ENCODE measurements at places on chromosomes 16 and 17.
A peak's percentile ranks its signal among the peaks of the same experiment; 100 is the strongest.

- no peak for DNase-seq
These were observed 24.1 kb downstream of the ALOX15B start for GRCh38 chr17:8062807-8063483.

DNA sequence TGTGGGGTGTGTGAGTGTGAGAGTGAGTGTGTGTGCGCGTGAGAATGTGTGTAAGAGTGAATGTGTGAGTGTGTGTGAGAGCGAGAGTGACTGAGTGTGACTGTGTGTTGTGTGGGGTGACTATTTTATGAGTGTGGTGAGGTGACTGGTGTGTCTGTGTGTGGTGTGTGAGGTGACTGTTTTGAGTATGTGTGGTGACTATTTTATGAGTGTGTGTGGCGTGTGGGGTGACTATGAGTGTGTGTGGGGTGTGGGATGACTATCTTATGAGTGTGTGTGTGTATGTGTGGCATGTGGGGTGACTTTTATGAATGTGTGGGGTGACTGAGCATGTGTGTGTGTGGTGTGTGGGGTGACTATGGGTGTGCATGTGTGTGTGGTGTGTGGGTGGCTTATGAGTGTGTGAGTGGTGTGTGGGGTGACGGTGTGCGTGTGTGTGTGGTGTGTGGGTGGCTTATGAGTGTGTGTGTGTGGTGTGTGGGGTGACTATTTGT, 152.9 kb upstream of the PLCG2 start:
- DNase-seq = peak; percentile 54

DNA sequence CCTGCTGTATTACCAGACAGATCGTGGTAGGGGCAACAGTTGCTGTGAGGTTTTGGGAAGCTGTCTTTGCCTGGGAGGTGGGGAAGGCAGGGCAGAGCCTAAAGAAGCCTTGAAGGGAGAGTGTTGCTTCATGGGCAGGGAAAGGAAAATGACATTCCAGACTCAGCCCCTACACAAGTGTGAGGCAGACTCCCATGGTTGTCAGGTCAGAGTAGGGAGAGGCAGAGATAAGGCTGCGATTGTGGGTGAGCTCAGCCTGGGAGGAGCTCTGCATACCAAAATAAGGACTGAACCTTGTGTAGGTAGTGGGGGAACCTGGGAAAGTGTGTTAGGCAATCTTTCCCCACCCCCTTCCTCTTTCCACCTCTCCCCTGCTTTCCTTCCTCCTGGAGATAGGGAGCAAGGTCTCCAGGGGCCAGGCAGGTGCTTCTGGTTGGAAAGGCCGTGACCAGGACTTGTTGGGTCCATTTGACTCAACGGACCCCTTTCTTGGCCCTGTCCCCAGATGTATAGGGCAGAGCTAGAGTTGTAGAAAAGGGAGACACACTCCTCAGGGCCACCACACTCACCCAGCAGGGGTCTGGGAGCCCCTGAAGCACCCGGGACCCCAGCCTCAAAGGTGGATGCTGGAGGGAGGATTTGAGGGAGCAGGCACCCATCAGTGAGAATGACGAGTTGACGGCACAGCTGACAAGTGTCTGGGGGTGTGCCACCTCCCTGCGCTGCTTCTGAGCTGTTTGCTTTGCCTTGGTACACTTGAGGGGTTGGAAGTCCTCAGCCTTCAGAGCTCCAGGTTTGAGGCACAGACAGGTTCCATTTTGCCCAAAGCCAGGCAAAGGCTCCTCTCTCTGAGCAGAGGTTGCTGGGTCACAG, 18.5 kb upstream of the TOB1 start:
- no peak for DNase-seq

DNA sequence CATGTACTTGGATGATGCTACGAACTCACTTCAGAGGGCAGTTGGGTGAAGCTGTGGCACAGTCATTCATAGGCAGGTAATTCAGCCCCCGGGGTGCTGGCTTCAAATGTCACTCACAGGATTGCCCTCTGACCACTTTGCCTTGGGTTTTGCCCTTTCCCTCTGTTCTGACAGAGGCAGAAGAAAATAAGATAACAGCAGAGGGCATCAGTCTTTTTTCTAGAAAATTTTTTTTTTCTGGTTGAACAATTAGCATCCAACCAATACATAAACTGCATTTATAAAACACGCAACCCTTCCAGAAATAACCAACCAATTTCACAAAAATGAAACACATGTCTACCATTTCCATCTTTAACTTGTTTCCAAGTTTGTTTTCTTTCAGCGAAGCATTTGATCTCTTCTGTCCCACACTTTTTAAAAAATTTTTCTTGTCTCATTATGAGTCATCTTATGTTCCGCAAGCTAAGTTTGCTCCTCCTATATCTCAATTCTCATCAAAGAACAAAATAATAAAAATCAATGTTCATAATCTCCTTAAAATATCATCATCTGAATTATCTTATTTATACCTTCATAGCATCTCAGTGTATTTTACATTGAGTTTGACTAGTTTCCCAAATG, 15.6 kb downstream of the NACA2 start:
- peak; percentile 11 for DNase-seq

- peak; percentile 66 for DNase-seq
These were observed 143.1 kb upstream of the CACNG5 start for GRCh38 chr17:66691644-66692420.

GRCh38 chr17:75632863-75633485, at the start of gene SMIM5:
SMIM5 (plus strand) TSS chr17:75633434; CDS start chr17:75640202, 6,768 bp downstream.
- peak; percentile 86 for DNase-seq

DNA sequence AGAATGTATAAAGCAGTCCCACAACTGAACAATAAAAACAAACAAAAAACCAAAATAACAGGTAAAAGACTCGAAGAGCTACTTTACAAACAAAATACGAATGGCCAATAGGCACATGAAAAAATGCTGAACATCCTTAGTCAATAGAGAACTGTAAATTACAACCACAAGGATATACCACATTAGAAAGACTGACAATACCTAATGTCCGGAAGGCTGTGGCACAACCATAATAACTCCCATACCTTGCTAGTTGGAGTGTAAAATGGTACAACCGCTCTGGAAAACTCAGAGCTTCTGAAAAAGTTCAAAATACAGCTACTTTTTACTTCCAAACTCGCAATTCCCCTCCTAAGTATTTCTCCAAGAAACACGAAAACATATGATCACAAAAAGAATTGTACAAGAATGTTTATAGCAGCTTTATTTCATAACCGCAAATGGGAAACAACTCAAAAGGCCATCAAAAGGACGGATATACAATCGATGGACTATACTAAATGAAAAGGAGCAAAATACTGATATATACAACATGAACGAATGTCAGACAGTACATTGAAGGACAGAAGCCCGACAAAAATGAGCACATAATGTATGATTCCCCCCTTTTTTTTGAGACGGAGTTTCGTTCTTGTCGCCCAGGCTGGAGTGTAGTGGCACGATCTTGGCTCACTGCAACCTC, 2.3 kb downstream of the TP53 start:
- DNase-seq = no peak

DNA sequence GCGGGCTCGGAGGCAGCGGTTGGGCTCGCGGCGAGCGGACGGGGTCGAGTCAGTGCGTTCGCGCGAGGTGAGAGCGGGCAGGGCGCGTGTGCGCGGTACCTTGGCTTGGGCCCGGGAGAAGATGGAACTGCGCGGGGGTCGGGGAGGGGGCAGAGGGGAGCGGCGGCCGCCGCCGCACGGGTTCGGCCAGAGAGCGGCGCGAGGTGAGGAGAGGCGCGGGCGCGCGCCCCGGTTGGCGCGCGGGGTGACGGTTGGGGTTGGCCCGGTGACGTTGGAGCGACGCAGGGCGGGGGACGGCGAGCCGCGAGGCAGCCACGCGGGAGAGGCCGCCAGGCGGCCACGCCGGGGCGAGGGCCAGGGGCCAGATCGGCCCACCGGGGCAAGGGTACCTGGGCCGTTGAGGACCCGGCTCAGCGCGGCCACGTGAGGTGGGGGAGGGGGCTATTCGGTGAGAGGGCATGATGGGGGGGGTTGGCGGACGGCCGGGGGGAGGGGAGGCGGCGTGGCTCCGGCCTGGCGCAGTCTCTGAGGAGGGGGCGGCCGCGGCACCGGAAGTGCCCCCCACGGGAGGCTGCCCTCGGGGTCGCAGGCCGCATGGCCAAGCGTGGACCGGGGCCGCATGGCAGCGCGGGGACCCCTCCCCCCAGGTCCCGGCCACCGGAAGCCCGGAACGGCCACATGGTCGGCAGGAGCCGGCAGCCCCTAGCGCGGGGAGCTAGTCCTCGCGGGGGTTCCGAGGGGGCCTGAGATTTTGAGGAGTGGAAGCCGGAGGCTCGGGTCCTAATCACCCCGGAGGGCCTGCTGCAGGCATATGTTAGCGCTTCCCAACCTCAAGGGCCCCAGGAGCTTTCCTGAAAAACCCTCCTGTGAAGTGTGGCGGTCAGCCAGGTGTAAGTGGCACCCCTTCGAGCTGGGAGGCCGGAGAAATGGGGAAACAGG, 527 bp downstream of the EIF5A start:
- DNase-seq = peak; percentile 30

DNA sequence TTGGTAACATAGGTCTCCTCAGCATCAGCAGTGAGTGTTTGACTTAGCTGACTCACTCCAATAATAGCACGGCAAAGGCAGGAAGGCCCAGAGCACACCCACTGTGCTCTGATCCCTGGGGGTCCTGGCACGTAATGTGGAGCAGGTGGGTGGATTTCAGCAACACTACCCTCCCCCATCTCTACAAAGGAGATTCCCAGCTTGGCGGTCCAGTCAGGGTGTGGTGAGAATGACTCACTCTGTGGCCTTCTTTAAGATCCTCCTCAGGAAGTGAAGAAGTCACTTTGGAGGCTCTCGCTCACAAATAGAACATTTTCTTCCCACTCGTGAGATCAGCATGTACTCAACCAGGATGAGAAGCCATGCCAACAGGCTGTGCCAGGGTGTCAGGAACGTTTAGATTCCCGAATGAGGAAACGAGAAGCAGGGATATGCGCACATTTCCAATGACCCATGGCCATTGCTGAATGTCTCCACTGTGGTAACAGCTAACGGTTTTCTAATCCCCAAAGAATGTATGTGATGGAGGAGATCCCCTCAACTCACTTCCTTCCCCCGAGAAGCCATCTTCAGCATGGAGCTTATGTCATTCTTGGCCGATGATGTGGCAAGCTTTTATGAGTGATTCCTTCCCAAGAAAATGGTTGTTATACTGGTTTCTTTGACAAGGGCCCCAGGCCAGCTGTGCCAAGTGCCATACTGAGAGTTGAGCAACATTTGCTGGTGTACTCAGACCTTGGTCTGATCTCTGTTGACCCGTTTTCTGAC, 365.2 kb downstream of the C16orf95 start:
- DNase-seq = peak; percentile 100

DNA sequence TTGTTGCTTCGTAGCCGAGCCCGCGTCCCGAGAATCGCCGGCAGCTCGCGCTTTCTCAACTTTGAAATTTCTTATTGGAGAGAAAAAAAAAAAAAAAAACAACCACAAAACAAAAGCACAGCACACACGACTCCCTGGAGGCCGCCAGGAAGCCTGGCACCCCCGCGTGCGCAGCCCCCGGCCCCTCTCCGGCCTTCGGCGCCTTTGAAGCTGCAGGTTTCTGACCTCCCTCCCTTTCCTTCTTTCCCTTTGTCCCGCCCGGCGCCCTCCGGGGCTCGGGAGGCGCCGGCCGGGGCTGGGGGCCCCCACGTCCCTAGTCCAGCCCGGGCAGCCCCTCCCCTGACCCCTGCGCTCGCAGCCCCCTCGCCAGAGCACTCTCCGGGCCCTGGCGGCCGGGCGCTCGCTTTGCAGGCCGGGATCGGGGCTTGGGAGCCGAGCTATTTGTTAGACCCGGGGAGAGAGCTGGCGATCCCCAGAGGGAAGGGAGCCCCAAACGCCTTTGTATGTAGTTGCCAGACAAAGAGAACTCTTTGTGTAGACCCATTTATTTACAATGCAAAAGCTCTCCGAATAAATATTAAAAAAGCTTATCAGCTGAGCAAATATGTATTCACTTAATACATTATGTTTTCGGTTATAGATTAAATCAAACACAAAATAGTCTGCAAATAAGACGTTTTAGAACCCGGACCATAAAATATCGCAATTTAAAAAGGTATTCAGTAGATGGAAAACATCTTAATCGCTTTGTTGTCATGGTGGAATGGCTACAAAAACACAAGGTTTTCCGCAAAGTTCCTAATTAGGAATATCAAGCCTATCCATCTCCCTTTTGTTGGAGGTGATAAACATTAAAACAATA, 2.3 kb downstream of the BAHCC1 start:
- peak; percentile 67 for DNase-seq

- no peak for DNase-seq
These were observed 1.3 kb downstream of the IL34 start for GRCh38 chr16:70647441-70648359.

GRCh38 chr17:45676695-45677094, 107.4 kb upstream of the CRHR1 start:
- DNase-seq = no peak

DNA sequence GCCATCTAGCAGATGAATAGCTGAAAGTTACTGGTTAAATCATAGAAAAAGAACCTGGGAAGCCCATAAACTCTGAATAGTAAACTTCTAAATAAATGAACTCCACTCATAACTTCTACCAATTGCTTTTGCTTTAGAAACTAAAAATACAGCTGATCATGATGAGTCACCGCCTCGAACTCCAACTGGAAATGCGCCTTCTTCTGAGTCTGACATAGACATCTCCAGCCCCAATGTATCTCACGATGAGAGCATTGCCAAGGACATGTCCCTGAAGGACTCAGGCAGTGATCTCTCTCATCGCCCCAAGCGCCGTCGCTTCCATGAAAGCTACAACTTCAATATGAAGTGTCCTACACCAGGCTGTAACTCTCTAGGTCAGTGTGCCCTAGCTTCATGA, 9.7 kb downstream of the KAT7 start:
- peak; percentile 76 for DNase-seq

DNA sequence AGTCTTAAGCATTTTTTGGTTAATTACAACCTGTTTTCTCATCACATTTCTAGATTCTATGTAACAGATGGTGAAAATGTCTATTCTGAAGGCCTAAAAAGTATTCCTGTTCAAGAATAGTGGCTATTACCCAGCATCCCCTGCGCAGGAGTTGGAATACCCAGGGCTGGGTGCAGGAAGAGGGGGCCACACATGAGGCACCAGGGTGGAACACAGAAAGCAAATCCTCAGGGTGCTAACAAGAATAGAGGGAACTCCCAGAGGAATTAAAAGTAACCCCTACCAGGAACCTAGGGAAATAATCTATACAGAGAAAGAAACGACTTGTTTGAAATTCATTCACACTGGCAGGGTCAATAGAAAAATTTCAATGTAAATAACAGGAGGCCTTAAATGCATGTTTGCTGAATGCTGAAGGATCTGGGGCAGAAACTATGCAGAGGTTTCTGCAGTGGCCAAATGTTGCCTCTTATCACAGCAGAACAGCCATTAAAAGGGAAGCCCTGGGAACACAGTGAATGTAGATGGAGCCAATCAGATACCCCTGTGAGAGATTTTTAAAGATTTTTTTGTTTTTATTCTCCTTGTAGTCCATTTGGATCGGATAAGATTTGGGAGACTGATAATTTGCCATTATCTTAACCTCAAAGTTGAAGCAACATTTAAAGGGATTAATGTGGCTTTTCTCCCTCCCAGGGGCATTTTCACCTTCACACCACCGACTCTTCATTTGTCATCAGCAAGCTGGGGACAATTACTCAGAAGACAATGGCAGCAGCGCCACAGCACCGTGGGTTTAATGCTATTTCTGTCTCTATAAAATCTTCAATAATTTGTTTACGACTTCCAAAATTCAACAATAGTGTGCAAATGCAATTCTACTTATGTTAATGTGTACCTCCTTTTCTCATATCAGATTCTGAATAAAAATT, 196.0 kb upstream of the PSMD7 start:
- no peak for DNase-seq

Data from fibroblast of mammary gland (primary cell).